Pancreas (tissue), 10 donors: ENCODE measurements at places on chromosomes 2 and 18.

DNA sequence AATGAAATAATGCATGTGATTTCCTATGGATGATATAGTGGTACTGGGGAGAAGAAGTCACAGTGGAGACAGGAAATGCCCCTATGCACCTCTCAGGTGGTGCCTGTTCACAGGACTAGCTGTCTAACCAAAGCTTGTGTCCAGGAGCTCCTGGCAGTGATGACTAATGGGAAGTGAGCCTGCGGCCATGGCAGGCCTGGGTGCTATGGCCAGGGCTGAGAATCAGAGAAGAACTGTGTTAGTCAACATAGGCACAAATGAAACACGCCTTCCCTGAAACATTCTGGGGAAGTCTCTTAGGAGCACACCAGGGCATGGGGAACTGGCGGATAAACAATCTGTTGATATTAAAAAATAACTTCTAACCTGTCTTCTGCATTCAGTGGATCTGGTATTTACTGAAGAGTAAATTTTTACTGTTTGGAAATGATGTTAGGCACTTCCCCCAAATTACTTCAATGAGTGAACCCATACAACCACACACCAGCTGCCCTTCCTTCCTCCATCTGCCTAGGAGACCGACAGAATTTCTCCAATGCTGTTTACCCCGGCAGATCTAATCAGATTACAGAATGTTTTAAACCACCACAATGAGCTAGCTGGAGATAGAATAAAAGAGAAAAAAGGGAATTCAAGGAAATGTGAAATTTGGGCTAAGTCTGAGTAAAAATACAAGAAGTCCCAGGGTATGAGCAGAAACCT is 67.4 kb downstream of the MEP1B start:
- DNase-seq = no peak

DNA sequence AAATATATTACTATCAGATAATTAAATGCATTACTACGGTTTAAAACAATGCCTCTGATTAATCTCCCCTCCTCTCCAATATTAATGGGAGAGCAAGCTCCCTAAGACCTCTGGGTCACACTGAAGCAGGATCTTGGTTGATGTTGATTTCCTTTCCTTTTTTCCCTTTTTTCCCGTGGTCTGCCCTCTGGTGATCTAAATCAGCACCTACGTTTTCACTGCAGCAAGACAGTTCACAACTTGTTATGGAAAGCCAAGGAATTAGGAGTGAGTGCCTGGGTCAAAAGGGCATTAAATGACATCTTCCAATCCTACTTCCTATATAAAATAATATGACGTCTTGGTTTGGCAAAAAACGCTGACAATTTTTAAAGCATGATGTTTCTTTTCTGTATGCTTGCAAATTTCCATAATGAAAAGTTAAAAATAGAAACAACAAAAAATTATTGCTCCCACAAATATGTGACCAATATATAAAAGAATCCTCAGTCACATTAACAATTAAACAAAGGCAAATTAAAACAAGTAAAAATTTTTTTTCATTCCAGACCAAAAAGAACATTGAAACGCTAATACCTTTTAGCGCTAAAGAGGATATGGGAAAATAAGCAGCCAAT is 7.9 kb upstream of the CFAP36 start:
- DNase-seq = no peak

DNA sequence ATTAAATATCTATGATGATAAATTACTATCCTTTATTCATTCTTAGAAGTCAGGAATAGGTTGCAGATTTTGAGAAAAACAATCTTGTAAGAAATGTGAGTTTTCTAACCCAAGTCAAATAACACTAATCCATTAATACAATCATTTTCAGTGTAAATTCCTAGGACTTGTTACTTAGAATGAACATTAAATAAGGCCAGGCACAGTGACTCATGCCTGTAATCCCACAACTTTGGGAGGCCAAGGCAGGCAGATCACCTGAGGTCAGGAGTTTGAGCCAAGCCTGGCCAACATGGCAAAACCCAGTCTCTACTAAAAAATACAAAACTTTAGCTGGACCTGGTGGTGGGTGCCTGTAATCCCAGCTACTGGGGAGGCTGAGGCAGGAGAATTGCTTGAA is 45.8 kb upstream of the CDKL4 start:
- DNase-seq = no peak

GRCh38 chr2:57897920-57898319 is 148.7 kb upstream of the VRK2 start:
- DNase-seq = no peak

DNA sequence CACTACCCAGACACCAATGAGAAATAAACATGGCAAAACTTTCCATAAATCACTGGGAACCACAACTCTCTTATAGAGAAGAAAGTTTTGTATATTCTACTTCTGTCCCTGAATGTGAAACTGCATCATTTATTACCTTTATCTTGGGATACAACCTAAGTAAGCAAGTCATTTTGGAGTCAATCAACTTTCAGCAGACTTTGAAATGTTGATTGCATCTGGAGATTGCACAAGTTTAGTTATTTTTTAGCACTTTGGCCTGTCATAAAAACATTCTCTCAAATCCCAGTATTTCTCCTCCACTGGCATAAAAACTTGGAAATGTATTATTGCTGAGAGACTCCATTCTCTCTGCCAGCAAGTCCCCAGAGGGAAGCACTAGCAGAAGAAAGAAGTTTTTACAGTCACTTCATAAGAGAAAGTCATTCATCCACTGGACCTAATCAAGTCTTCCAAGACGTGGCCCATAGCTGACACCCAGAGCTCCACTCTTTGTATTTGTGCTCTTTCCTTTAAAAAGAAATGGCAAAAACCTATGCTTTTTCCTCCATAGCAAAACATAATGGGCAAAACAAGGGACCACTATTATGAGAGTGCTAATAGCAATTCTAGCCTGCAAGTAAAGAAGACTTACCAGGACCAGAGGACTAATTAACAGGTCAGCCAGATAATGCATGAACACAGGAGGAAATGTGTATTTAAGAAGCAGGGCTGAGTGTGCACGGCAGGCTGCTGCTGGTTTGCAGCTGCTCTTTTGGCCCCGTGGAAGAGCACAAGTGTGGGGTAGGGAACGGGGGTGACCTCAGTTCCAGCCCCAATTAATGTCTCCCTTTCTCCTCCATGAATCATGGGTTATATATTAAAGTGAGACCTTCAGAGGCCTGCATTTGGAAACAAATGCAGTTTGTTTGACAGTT is 171.5 kb downstream of the INO80D start:
- DNase-seq = no peak

DNA sequence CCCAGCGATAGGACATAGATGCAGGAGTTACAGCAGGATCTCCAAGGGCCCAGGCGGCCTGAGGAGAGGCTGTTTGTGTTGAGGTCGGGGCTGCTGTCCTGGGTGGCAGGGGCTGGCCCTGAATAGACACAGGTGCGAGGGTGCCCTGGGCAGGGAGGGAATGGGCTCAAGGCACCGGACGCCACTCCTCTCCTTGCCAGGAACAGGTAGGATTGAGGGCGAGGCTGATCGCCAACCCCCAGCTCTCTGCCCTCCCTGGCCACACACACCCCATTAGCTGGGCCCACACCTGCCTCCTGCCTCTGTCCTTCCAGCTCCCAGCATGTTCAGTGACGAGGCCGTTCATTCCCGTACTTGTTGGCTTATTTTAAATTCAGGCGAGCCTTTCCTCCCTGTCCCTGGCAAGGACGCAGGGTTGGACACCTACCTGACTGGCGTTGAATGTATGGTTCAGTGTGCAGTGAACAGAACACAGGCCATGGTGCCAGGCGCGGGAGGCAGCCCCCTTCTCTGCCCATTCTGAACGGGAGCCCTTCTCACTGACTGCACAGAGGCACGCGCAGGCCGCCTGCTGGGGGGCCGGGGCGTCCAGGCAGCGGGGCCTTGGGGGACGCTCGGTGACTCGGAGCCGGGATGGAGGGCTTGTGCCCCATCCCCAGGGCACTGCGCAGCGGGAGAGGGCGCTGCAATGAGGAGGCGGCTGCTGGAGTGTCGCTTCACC is 41.3 kb upstream of the SNED1 start:
- peak; percentile 16 for DNase-seq

DNA sequence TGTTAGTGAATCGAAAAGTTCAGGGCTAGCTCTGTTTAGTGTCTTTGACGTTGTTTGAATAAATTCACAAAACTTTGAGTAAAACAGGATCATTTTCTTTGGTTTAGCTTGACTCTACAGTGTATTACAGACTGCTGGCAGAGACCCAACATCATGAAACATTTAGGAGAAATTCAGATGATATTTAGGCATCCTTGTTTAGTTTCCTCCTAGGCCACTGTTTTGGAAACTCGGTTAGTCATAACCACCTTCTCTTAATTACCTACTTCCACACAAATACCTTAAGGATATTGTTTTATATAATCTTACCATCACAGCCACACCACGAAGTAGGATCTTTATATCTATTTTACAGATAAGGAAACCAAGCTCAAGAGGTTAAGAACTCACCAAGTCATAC is 7.8 kb downstream of the LIMS1 start:
- no peak for DNase-seq

- DNase-seq = no peak
Measured at GRCh38 chr2:30756971-30757370, 50.3 kb downstream of the CAPN13 start.

DNA sequence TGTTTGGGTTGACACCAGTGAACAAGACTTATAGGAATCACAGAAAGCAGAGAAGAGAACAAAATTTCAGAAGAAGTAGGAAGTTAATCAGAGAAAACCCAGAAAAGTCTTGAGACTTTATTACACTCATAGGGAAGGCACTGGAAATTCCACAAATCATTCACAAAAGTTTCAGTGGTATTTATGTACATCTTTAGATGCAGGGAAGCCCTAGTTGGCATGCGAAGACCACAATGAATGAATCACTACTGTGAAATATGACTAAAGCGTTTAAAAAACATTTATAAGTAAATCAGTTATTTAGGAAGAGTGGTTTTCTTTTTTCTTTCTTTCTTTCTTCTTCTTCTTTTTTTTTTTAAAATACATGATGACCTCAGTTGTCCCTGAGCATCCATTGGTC is 105.1 kb downstream of the NUP35 start:
- no peak for DNase-seq

DNA sequence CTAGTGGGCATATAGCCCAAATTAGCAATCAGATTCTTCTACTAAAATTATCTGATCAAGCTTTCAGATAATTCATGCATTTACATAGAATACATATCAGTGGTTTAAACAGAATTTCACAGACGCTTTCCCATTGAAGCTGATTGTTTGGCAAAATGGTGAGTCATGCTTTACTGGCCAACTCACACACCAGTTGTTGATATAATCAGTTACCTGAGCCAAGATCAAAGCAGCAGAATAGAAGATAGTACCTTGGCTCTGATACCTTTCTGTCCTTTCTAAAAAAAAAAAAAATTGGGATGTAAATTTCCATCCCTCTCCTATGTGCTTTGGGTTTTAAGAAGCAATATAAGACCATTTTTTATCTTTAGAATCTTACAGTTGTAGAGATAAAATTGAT is 178.0 kb downstream of the MCFD2 start:
- DNase-seq = no peak

GRCh38 chr2:63627866-63628265 is 39.1 kb downstream of the MDH1 start:
- no peak for DNase-seq

GRCh38 chr2:9812945-9813311 is 30.3 kb upstream of the TAF1B start:
- no peak for DNase-seq

DNA sequence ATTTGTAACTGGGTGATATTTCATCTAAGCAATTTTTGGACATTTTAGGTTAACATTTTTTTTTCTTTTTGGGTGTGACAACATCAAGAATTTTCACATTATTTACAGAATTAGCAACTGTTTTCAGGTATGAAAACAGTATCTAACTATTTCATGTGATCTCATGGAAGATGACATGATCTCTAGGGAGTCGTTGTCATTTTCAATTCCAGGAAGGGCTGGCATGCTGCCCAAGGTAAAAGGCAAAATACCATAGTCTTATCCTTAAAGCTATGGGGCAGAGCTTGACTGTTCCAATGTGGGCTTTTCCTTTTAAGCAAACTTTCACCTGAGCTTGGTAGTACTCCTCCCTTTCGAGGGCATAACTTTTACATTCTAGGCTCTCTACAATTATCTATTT is 443.7 kb downstream of the DSEL start:
- DNase-seq = no peak

GRCh38 chr2:215274829-215275228 is 37.0 kb upstream of the ATIC start:
- DNase-seq = no peak

DNA sequence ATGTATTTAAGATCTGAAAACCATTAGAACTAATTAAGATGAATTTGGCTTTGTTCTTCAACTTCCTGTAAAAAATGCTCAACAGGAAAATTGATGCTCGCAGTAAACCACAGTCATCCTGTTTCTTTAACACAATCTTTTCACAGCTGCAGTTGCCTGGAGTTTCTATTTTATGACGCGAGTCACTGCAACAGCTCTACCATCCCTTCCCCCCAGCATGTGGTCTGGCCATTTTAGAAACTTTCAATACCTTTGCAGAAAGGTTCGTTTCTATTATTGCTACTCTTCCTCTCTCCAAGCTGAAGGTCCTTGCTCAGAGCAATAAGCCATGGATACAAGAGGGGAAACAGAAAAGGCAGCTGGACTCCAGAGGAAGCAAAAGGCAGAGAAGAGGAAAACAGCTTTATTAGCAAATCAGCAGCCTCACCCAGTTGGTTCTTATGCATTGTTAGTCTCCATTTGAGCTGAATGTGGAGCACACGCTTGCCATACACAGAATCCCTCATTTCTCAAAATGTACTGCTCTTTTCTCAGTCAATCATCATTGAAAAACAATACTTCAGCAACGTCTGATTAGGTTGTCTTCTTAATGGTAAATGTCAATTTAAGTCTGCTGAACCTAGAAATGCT is 3.9 kb downstream of the WIPF1 start:
- no peak for DNase-seq

- DNase-seq = peak; percentile 77
Measured at GRCh38 chr2:223613017-223613950, 11.1 kb upstream of the SCG2 start.

DNA sequence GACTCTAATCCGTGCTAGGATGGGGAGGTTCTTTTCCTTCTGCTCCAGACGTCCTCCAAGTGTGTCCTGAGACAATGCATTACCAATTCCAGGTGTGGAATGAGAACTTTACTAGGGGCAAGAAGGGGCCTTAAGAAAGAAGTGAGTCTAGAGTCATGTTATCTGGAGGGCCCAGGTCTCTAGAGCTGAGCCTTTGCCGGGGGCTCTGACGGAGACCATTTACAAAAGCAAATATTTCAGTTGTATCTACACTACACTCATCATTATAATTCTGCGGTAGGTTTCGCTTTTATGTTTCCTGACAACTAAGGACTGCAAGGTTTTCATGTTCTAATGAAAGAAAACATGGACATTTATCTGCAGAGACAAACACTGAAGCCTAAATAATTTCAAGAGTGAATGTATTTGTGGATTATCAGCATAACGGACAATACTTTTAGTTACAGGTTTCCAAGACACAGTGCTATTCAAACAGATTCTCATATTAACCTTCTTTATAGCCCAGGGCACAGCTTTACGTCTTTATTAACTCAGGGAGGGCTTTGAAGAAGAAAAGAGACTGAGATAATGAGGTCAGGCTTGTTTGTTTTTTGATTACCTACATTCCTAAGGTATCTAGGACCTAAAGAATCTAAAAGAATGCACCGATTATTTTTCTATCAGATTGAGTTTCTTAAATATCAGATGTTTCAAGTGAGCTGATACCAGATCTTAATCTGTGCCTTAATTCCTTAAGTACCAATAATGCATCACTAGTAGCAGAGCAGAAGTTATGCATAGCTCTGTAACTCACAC is 15.0 kb upstream of the LAMA1 start:
- no peak for DNase-seq
